ENCODE measurements at places on chromosomes 5 and 9. TPM values are rescaled to one million over a fixed set of nuclear protein-coding genes. Genes with fewer than 3 reads are reported as not detected.

- DNase-seq: peak; percentile 52
These were observed 1.1 kb upstream of the SSBP2 start for GRCh38 chr5:81751836-81752643.

DNA sequence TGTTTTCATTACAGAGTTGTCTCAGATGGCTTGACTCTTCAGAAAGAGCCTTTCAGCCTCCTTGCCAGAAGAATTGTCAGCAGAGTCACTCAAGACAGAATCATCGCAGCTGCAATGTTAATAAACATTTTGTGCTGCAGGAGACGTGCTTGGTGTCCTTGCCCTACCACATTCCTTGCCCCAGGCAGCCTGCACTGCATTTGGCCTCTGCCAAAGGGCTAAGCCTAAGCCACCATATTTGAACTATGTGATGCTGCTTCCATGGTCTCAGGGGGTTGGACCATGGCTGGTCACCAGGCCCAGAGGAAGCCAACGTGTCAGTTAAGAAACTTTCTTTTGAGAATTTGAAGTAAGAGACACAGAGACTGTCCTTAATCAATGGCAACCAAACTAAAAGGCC lies 145.4 kb downstream of the ACTL7B start:
- DNase-seq: no peak

DNA sequence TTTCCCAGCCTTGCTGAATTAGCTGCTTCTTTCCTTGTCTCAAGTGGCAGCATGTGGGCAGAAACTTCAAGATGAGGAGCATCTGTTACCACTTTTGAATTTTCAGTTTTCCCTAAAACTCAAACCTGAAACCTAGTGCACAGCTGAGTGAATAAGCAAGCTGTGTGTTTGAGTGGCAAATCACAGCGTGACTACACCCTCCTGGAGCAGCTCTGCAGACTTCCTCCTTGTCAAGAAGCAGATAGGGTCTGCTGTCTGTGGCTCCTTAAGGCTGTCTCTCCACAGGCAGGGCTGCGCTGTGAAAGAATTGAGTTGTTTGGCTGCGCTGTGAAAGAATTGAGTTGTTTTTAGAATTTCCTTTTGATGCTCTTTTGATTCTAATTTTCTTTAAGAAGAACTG lies 179.7 kb upstream of the HAPLN1 start:
- DNase-seq: no peak

DNA sequence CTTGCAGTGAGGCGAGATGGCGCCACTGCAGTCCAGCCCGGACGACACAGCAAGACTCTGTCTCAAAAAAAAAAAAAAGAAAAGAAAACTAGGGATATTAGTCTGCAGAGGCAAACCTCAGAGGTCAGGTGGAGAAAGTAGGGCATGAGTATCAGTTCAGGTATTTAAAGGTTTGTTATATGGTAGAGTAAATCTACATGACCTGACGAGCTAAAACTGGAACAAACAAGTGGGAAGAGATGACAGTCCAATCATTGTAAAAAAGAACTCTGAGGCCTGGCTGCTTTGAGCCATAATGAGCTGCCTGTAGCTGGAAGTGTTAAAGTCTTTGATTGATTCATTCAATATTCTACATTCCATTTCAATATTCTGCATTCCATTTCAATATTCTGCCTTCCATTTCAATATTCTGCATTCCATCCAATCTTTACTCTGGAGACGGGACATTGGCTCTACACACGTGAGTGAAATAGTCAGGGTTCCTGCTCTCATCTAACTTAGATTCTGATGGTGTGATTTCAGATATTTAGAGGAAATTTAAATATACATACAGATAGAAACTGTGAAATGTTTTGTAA lies 28.9 kb upstream of the GRAMD2B start:
- no peak for DNase-seq

Gene NOXA1
- total RNA-seq: 12.5 TPM

Gene WDR38
- not detected for total RNA-seq

DNA sequence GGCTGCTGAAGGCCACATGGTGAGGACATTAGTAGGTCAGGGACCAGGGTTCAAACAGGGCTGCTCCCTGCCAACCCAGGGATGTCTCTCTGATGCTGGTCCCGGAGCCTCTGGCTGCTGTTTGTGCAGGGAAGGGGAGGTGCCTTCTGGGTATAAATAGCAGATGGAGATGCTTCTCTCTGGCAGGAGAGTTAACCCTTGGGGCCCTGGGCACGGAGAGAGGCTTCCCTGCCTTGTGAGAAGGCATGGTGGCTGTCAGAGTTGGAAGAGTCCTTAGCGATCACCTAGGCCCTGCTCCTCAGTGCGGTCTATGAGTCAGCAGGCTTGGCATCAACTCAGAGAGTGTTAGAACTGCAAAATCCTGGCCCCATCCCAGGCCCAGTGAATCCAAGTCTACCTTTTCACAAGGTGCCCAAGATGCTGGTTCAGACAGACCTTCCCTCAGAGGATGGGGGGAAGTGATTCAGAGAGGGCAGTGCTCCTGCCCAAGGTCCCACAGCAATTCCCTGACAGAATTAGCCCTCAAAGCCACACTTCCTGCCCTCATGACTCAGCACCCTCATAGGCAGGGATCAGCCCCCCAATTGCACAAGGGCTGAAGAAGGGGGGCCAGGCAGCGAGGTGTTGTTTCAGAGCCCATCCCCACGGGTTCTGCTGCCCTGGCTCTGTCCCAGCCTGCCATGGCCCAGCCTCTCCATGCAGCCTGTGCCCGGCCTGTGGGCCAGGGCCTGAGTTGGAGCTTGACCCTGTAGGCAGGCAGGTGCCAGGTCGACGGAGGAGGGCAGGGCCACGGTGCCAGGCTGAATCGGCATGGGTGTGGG lies 25.6 kb downstream of the CAMK2A start:
- DNase-seq: peak; percentile 58

DNA sequence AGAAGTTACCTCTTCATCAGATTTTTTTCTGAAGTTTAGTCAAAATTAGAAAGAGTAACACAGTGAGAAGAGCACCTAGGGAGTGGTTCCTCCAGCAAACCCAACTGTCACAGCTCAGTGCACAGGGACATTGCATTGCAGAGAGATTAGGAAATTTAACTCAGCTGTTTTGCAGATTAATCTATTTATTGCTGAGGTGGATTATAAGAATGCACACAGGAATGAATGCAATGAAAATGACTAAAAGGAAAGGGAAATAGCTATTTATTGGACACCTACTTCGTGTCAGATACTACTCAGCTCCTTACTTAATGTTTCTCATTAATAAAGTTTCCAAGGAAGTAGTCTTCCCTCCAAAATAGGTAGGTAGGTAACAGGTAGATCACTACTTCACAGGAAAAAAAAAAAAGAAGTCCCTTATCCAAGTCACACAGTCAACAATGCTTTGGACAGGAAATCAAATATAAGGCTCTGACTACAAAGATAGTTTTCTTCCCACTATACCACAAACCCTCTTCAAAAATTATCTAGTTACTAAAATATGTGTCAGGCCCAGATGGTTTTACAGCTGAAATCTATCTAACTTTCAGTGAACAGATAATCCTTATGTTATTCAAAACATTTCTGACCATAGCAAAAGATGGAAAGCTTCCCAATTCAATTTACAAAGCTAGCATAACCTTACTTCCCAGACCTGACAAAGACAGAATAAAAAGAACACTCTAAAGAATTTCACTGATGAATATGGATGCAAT lies 442.2 kb upstream of the MPDZ start:
- DNase-seq: no peak

DNA sequence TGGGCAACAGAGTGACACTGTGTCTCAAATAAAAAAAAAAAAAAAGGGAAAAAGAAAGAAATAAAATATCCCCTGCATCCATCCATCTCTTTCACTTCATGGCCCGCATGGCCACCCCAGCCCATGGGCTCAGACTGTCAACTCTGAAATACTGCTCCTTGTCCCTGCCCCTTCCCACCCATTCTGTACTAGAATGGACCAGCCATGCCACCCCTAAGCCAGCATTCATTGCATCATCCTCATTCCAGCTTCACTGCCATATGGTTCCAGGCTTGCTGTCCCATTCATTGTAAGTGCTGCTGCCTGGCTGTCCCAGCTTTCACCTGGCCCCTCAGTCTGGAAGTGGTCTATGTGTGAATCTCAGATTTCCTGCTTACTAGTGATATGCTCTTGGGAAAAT lies 46.2 kb downstream of the SPRY4 start:
- no peak for DNase-seq

Gene CNTNAP3
- total RNA-seq: 9.4 TPM

GRCh38 chr5:158145827-158146226 lies 286.9 kb upstream of the CLINT1 start:
- no peak for DNase-seq

Gene ANKRD34B
- not detected for total RNA-seq

Gene NTRK2
- total RNA-seq: 3.0 TPM

DNA sequence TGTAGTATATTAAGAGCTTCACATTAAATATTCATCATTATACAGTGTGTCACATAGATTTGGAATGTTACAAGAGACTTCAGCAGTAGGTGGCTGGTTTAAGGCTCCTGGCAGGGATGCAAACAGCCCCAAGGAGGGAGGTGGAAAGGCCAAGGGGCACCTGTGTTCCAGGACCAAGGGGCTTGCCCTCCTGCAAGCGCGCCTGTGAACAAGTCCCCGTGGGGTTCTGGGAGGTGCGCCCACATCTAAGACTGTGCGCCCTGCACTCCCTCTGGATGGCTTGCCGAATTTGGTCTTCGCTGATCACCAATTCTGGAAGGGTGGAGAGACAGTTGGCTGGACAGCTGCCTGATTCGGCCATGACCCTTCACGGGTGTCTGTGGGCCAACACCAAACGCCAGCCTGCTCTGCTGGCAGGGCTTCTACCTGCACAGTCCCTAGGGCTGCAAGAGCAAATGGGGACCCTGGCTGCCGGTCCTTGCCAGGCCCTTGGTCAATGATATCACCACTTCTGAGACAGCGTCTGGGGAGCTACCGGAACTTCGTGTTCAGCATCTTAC lies 12.1 kb upstream of the SLC25A51 start:
- no peak for DNase-seq

GRCh38 chr5:177600508-177601018 lies 631 bp downstream of the B4GALT7 start:
- no peak for DNase-seq

GRCh38 chr9:110520120-110520701 lies 59.3 kb downstream of the SVEP1 start:
- DNase-seq: no peak

Gene SH2D3C
- total RNA-seq: 15.7 TPM

GRCh38 chr5:93873211-93873736 lies 131.9 kb upstream of the POU5F2 start:
- DNase-seq: no peak

Gene TPRN
- 17.6 TPM for total RNA-seq

DNA sequence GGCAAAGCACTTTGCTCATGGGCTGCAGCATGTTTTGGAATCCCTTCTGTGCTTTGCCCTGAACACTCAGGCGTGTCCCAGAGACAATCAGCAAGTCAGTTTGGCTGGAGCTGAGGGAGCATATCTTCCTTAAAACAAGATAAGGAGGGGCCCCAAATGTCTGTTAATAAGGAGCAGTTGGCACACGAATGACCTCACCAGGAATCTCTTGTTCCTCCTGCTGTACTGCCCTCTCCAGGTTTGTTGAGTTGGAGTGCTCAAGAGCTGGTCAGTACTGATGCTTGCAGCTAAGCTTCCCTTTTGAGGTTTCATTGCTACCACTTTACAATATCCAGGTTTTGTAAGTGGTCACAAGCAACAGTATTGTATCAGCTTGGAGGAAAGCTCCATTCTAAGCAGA lies 101.3 kb upstream of the EGFLAM start:
- no peak for DNase-seq

Gene SET
- total RNA-seq: 390 TPM

- no peak for DNase-seq
These were observed 6.3 kb downstream of the CCL19 start for GRCh38 chr9:34684816-34685215.

GRCh38 chr5:130109152-130109551 lies 204.9 kb downstream of the CHSY3 start:
- no peak for DNase-seq

DNA sequence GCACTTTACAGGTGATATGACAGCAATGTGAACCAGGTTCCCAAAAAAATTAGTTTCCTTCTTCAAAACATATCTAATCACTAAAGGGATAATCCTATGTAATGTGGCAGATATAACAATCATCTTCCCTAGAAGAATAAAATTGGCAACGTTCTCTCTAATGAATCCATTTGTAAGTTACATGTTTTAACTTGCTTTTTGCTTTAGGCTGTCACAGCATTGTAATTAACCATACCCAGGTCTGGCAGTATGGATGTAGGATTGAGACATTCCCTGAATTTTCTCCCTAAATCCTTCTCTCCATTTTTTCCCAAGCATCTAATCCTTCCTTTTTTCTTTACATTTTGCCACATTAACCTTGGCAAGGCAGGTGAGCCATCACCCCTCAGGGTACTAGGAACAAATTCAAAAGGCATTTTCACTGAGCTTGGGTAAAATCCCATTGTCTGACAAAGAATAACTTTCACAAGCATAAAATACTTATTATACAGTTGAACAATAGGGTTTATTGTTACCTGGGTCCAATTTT lies 548.3 kb downstream of the SEMA5A start:
- DNase-seq: no peak

Gene HARS2
- 34.0 TPM for total RNA-seq

DNA sequence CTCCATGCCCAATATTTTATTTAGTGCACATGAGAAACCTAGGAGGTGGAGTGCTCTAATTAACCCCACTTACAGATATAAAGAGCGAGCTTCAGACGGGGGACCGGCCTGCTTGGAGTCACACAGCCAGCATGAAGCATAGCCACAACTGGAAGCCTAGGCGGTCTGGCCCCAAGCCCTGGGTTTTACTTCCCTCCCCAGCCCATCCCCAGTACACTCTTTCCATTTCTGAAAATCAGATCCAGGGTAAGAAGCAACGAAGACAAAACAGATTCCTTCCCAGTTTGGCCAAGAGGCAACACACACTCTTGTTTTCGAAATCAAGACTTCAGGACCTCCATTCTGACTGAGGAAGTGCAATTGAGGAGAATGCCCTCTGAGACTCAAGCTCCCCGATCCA lies 27.1 kb downstream of the KCNMB1 start:
- DNase-seq: no peak

Gene SHISAL2B
- not detected for total RNA-seq

- DNase-seq: no peak
These were observed 7.0 kb upstream of the HRCT1 start for GRCh38 chr9:35899021-35899420.

Gene SPINK7
- not detected for total RNA-seq

DNA sequence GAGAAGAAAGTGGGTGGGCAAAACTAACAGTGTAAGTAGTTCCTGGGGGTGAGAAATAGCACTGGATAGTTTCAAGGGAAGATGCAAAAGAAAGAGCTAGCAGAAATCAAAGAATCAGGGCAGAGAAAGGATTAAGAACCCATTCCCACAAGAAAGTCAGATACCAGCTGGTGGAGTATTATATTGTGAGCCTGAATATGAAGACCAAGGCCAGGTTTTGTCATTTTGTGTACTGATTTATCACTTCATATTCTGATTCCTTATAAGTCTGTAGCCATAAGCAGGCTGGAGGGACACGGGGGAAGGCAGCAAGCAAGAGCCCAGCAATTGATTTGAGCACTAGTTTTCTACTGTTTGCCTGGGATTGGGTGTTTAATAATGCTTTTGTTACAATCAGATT lies 80.2 kb downstream of the FREM1 start:
- no peak for DNase-seq

DNA sequence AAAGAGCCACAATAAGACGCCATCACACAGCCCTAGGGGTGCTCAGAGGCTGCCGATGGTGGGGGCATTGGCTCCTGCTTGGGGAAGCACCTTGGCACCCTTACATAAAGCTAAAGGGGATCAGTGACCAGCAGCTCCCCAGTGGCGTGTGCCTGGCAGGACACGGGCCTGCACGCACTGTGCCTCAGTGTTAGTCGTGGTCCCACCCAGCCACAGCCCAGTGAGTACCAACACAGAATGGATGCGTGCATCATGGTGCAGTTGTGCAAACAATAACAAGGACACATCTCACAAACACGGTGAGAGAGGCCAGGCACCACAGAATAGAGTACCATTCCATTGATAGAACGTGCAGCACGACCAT lies 103.2 kb downstream of the WNK2 start:
- no peak for DNase-seq

Gene LCN15
- total RNA-seq: not detected
